ENCODE measurements at places on chromosomes 16 and 17.

- no peak for DNase-seq
Measured at GRCh38 chr16:1815461-1815860, 11.2 kb downstream of the HAGH start.

DNA sequence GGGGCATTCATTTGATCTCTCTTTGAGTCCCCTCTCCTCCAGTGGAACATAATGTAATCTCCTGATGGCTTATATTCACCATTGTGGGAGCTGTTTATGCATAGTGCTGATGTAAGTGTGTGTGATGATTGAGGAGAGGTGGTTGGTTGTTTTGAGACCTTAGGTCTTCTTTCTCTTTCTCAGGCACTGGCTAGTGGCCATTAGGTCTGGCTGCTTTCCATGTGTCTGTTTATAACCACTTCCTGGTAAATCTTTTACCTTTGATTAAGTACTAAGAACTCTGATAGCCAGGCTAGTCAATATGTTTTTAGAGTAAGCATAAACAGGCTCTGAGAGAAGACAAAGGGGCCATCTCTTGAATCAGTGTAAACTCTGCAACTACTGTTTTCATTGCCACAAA lies 27.9 kb downstream of the VAT1L start:
- DNase-seq, result no peak

DNA sequence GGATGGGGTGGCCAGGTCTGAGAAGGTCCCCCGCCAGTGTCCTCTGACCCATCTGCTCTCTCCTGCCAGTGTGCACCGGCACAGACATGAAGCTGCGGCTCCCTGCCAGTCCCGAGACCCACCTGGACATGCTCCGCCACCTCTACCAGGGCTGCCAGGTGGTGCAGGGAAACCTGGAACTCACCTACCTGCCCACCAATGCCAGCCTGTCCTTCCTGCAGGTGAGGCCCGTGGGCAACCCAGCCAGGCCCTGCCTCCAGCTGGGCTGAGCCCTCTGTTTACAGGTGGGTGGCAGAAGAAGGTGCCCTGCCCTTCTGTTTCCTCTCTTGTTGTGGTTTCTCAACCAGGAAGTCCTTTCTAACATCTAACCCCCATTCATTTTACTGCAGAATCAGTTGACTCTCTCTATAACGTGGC lies 7.1 kb downstream of the ERBB2 start:
- DNase-seq, result peak; percentile 20

DNA sequence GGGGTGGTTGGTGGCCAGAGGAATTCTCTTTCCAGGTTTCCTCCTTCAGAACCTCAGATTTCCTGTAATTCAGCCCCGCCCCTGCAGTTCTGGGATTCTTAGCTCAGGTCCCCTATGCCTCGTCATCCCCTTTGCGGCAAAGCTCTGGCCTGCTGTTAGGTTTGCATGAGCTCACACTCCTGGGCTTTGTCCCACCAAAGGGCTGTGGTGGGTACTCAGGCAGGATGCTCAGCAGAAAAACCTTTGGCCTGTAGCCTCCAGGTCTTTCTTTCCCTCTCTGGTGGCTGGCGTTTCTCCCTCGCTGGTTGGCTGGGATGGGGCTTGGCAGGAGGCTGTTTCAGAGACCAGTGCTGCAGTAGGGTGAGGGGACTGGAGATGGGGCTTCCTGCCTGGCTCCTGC lies 9.6 kb upstream of the PLEKHG4 start:
- no peak for DNase-seq

- DNase-seq, result no peak
Measured at GRCh38 chr16:81650982-81651562, 128.0 kb upstream of the PLCG2 start.

- no peak for DNase-seq
Measured at GRCh38 chr16:4375717-4376116, 4.1 kb downstream of the VASN start.

- no peak for DNase-seq
Measured at GRCh38 chr17:3986939-3987335, 22.7 kb upstream of the ATP2A3 start.

GRCh38 chr17:38448208-38448771 lies 20.0 kb downstream of the ARHGAP23 start:
- DNase-seq, result no peak

DNA sequence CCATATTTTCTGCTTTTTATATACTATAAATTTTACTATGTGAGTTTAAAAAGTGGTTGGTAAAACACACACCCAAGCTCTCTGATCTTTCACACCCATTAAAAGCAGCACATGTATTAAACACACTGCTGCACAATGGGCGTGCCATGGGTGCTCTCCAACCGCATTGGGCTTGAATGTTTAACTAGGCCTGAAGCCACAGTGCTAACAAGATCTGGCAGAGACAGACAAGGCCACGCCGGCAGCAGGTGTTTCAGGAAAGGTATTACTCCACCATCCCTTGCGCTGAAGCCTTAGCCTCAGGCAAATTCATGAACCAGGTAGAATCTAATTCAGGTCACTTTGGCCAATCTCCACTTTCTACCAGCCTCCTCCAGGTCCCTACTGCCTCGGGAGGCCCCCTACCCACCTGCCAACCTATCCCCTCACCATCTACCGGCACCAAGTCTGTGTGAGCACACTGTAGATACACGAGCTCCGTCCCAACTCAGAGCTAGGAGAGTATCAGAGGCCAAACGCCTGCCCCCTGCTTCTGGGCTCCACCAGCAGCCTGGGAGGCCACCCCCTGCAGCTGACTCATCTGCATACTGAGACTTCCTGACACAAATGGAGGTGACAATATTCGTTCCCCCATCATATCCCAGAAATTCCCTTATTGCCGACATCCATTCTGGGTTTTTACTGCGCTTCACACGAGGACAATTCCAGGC lies 95.0 kb downstream of the ADCY9 start:
- no peak for DNase-seq

- DNase-seq, result no peak
Measured at GRCh38 chr16:4787627-4788482, at the start of gene SEPTIN12. TSS of gene SEPTIN12 (minus strand) at chr16:4788345. CDS start at chr16:4787645, 700 bp downstream.

- DNase-seq, result no peak
Measured at GRCh38 chr17:81376946-81377714, 18.1 kb upstream of the BAHCC1 start.

- DNase-seq, result no peak
Measured at GRCh38 chr17:42519546-42520491, 16.2 kb upstream of the NAGLU start.

DNA sequence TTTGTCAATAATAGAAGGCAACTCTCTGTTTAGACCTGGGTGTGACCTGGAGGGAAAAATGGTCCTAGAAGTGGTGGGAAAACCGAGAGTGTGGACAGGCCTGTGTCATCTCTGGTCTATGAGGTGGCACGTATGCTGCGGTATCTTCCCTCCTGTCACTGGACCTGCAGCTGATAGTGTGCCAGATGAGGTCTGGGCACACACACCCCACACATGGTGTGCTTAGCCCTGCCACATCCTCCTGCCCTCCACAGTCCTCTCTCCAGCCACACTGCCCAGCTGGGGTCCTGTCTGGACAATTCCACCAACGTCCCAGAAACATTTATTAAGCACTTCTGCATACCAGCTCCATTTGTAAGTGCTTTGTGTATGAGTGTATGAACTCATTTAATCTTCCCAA lies 37.2 kb downstream of the GLP2R start:
- no peak for DNase-seq

DNA sequence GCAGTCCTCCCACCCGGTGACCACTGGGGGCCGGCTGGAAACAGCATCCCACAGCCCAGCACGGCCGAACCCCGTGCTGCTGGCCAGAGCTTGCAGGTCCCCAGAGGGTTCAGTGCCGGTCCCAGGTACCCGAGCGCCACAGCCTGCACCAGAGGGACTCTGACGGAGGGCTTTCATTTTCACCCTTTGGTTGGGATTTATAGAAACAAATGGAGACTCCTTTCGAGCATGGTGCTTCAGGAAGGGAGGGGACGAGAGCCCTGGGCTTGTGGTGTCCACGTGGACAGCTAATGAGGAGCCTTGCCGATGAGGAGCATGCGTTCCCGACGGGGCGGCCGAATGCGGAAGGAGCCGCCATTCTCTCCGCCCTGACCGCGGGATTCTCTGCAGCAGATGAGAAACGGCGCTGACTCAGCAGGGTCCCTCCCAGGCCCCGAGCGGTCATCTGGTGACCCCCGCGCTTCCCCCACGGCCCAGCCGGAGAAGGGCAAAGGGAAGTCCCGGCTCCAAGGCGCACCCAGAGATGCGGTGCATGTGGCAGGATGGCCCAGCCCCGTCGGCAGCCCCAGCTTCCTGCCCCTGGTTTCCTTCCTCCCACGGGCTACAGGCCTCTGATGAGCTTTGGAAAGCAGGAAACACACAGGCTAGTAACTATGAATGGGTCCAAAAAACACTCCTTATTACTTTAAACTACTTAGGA lies 9.8 kb downstream of the SLC38A10 start:
- DNase-seq, result peak; percentile 10

- no peak for DNase-seq
Measured at GRCh38 chr17:3594976-3595375, 14.2 kb downstream of the TRPV1 start.

- no peak for DNase-seq
Measured at GRCh38 chr17:41919165-41919817, 540 bp upstream of the ACLY start.

GRCh38 chr17:32335687-32336086 lies 6.3 kb downstream of the C17orf75 start:
- no peak for DNase-seq

DNA sequence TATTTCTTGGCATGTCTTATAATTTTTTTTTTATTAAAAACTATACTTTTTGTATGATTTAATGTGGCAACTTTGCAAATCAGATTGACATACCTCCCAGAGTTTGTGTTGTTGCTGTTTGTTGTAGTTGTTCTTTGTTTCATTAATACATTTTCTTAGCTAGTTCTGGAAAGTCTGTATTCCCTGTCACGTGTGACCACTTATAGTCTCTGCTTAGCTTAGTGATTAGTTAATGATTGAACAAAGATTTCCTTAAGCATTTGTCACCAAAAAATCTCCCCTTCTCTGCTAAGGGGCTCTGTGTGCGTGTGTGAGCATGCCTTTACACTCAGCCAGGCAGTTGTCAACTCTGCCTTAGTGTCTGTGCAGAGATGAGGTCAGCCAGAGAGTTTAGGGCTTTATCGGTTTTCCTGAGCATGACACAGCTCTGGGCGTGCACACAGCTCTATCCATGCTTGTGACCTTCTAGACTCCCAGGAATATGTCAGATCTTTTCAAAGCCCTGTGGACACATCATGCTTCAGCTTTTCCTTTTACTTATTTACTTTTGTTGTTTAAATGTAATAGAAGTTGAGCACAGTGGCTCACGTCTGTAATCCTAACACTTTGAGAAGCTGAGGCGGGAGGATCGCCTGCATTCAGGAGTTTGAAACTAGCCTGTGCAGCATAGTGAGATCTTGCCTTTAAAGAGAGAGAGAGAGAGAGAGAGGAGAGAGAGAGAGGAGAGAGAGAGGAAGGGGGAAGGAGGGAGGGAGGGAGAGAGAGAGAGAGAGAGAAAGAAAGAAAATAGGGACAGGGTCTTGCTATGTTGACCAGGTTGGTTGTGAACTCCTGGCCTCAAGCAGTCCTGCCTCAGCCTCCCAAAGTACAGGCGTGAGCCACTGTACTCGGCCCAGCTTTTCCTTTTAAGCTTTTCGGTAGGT lies 21.9 kb downstream of the DNAI2 start:
- no peak for DNase-seq

GRCh38 chr16:86027373-86028126 lies 128.6 kb downstream of the IRF8 start:
- no peak for DNase-seq

DNA sequence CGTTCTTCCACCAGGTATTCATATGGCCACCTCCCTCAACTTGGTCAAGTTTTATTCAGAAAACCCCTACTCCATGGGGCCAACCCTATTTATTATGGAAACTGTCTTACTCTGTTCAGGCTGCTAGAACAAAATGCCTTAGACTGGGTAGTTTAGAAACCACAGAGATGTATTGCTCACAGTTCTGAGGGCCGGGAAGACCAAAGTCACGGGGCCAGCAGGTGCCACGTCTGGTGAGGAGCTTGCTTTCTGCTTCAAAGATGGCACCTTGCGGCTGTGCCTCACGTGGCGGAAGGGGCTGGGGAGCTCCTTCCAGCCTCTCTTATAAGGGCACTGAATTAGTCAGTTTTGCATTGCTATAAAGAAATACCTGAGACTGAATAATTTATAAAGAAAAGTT lies 74.3 kb downstream of the AXIN2 start:
- DNase-seq, result no peak

DNA sequence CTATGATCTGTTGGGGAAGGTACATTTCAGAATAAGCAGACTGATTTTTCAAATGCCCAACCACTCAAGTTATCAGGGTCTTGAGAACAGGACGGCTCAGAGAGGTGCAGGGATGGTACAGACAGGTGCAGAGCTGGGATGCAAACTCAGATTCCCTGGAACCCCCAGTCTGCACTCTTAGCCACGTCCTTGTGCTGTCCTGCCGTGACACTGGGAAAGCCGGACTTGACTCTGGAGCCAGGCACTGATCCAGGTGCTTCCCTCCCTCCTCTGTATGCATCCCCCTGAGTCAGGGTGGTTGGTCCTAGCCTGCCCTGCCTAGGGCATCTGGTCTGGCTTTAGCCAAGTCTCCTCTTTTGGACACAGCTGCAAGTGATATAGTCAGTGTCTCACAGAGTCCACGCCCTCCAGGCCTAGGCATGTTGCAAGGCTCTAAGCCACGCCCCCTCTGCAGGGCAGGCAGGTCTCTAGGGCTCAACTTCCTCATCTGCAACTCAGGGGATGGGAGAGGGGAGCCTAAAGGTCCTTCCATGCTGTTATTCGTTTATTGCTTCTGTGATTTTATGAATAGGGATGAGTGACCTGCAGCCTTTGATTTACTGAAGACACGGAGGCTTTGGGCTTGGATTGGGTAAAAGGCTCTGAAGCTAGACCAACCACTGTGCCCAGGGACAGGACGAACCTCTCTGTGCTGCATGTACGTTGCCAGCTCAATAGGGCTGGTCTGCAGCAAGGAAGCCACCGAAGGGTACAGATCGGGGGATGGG lies 97.3 kb downstream of the SDK2 start:
- peak; percentile 21 for DNase-seq

- DNase-seq, result no peak
Measured at GRCh38 chr17:54990118-54990517, 21.6 kb downstream of the STXBP4 start.

- DNase-seq, result no peak
Measured at GRCh38 chr17:9138161-9138717, 116.9 kb downstream of the NTN1 start.

- peak; percentile 33 for DNase-seq
Measured at GRCh38 chr16:31354394-31355291, at the start of gene ITGAX. TSS of gene ITGAX (plus strand) at chr16:31355176. CDS start at chr16:31355255, 79 bp downstream.

GRCh38 chr17:17557796-17558195 lies 33.7 kb downstream of the PEMT start:
- DNase-seq, result no peak

GRCh38 chr16:49754495-49755312 lies 101.2 kb downstream of the ZNF423 start:
- no peak for DNase-seq
